ENCODE measurements at places on chromosomes 5 and 9. TPM values are rescaled to one million over a fixed set of nuclear protein-coding genes. Genes with fewer than 3 reads are reported as not detected.
A peak's percentile ranks its signal among the peaks of the same experiment; 100 is the strongest.

- no peak for DNase-seq
These were observed 3.7 kb upstream of the NIPAL4 start for GRCh38 chr5:157456301-157456700.

DNA sequence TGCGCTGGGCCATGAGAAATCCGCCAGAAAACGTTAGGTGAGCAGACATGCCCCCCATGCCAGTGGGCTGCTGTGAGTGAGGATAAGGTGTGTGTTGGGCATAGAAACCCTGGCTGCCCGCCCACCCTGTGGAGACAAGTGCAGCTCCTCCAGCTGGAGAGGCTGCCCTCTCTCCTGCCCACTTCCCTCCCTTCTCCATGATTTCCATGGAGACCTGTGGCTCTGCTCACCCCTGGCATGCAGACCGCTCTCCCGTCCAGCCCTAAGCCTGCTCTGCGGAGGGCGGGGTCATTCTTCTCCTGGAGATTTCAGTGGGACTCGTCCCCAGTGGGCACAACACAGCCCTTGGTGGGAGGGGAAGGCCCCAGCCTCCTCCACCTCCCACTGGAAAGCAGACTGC is 133.0 kb upstream of the FAM120A start:
- DNase-seq: peak; percentile 29

INSL6 gene
- polyA plus RNA-seq: not detected

DNA sequence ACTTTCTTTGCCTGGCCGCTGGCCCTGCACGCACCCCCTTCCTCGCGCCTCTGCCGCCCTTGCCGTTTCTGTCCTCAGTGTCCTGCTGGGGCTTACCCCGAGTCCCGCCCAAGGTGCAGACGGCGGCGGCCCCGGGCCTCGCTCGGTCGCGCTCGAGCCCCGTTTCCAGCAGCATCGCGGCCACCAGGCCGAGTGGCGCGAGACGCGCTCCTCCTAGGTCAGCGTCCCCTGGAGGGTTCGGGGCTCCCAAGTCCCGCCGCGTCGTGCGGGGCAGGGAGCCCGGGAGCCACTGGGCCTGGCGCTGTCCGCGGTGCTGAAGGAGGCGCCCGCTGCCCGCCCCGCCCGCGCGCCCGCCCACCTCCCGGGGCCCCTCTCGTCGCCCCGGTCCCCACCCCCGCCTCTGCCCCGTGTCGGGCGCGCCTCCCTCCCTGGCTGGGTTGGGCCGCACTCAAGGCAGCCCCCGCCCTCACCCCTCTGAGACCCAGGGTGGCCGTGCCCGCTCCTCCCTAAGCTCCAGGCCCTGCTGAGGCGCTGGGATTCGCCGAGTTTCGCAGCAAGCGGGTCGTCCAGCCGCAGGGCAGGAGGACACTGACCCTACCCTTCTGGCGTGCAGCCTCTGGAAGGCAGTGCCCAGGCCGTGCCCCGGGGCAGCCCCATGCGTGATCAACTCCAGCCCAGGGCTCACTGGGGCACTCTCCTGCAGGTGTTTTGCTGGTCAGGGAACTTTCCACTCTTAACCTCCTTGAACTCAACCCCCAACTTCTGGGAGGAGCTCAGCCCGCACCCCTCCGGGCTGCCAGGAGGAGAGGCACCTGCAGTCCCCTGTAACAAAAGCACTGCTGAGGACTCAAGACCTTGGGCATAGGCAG is at the start of gene LHX3:
Gene LHX3, minus strand, starts transcription at position 291 of the 869 bp plus-strand sequence. Its CDS starts 116 bp downstream, at position 175.
- DNase-seq: no peak

DNA sequence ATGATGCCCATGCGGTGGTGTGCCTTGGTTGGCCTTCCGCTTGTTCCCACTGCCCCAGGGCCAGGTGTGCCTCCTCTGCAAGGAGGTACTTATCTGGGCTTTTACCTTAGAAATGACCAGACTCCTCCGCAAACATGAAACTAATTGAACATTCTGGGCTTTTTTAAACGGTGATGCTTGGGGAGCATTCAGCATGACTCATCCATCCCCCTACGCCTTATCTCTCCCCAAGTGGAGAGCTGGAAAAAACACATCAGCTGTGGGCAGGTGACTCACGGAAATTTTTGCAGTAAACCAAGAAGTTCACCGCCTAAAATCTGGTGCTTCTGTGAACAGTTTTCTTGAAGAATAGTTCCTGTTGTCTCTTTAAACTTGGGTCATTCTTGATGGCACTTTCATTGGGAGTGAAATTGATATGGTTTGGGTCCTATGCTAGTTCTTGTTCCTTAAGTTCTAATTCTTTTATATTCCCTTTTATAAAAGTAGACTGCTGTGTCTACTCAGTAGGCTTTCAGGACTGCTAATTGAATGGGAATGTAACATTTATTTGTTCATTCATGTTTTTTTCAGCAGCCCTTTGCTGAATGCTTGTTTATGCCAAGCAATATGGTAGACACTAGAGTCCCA is 39.6 kb downstream of the SFXN1 start:
- no peak for DNase-seq

DNA sequence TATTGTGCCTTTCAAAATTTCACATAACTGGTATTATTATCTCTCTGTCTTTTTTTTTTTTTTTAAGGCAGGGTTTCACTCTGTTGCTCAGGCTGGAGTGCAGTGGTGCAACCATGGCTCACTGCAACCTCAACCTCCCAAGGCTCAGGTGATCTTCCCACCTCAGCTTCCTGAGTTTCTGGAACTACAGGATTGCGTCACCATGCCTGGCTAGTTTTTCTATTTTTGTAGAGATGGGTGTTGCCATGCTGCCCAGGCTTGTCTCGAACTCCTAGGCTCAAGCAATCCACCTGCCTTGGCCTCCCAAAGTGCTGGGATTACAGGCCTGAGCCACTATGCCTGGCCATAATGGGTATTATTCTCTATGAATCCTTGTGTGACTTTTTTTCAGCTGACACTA is 402.3 kb upstream of the SMARCA2 start:
- DNase-seq: no peak

RAD1 gene
- 21.2 TPM for polyA plus RNA-seq

DNA sequence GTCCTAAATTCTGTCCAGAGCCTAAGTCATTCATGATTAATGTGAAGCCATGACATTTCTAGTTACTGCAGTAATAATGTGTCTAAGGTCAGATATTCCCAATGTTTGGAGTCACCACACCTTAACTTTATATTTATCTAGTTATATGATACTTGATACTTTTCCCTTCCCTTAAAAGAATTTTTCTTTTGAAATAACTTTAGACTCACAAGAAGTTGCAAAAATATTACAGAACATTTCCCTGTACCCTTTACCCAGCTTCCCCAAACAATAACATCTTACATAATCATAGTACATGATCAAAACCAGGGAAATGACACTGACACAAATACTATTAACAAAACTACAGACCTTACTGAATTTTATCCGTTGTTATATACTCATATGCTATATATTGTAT is 150.0 kb upstream of the GNA14 start:
- DNase-seq: no peak

MSMP gene
- polyA plus RNA-seq: 1.2 TPM

HSPB3 gene
- polyA plus RNA-seq: 3.3 TPM

SHC3 gene
- polyA plus RNA-seq: 3.2 TPM

- no peak for DNase-seq
These were observed 52.8 kb downstream of the WHRN start for GRCh38 chr9:114452219-114453165.

IGIP gene
- 0.72 TPM for polyA plus RNA-seq

DNA sequence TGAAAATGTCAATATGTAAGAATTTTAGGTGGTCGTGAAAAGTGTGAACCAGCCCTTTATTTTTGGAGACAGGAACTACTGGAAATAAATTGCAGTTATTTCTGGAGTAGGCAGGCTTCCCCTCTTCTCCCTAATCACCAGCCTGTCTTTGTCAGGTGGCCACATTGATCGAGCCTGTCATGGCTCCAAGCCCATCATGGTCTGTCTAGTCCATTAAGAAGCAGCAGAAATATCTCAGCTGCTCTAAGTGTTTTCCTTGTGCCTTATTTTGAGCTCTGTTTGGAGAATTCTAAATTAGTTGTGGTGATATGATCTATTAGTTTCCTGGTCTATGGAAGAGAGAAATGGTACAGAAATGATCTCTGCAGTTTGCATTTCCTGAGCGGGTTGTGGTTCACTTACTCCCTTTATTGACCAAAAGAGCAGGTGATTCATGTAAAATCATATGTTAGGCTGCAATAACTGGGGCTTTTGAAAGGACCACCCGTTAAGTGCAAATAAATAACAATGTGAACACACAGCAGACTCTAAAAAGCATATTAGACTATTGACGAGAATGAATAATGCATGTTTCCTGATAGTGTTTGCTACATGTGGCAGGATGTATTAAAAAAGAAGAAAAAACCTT is 42.3 kb downstream of the BASP1 start:
- no peak for DNase-seq

DNA sequence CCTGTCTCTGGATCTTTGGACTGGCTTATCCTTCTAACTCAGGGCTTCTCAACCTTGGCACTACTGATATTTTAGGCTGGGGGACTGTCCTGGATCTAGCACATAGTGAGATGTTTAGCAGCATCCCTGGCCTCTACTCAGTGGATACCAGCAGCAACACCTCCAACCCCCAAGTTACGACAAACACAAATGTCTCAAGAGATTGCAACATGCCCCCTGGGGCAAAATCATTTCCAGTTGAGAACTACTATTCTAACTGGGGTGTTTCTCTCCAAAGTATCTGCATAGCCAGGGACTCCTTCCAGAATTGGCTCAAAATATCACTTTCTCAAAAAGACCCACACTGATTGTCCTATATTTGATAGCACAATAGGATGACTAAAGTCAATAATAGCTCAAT is 7.2 kb upstream of the TLR4 start:
- DNase-seq: no peak

GRCh38 chr9:82423700-82424099 is 435.1 kb downstream of the SPATA31D1 start:
- no peak for DNase-seq

- no peak for DNase-seq
These were observed 175.2 kb upstream of the NREP start for GRCh38 chr5:111932199-111932598.

TRMO gene
- polyA plus RNA-seq: 8.1 TPM

SPARC gene
- polyA plus RNA-seq: 1,115 TPM

DNA sequence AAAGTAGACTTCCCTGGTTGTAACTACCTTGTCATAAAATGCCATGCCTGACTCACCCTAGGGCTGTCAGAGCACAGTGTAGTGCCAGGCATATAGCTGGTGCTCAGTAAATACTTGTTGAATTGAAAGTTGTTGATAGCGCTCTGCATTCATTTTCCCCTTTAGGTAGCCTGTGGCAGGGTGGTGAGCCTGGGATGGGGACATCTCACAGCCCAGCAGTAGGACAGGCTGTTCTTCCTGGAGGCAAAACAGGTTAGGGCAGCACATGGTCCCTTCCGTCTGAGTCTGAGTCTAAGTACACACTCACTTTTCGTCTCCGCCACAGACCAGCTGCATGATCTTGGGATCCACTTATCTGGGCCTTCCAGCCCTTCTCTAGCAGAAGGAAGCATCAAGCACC is 401.9 kb downstream of the ZSWIM6 start:
- DNase-seq: no peak

EGFLAM gene
- polyA plus RNA-seq: 0.13 TPM

DNA sequence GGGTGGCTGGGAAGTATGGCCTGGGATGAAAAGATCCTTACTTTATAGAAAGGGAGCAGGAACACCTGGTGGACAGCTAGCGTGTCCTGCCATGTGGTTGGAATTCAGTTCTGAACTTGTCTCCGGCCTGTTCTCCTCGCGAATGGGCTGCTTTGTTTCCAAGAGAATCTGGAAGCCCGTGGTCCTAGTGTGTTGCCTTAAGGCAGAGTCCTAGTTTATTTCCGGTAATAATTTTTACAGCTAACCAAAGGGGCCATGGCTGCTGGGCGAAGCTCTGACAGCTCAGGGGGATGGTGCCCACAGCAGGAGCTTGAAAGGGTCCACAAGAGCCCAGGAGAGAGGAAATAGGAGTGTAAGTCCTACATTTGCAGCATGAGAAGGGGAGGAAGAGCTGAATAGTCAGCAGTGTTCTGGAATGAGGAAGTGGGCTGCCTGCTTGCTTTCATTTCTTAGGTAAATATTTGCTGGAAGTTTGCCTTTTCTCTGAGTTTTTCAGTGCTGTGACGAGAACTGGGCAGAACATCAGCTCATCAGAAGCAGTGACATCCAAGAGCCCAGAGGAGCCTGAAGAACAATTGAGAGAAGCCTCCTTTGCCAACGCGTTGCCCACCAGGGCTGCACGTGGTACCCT is 13.1 kb upstream of the IGFBPL1 start:
- no peak for DNase-seq

- DNase-seq: no peak
These were observed 11.3 kb upstream of the DIPK1B start for GRCh38 chr9:136700959-136701667.

DNA sequence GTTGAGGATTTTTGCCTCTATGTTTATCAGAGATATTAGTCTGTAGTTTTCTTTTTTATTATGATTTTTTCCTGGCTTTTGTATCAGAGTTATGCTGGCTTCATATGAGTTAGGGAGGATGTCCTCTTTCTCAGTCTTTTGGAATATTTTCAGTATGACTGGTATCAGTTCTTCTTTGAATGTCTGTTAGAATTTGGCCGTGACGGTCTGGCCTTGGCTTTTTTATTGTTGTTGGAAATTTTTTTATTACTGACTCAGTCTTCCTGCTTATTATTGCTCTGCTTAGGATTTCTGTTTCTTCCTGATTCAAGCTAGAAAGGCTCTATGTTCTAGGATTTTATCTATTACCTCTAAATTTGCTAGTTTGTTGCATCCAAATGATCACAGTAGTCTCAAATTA is 421.9 kb downstream of the CDH10 start:
- no peak for DNase-seq

VAV2 gene
- 14.9 TPM for polyA plus RNA-seq

SGCD gene
- polyA plus RNA-seq: 0.94 TPM

MARCOL gene
- polyA plus RNA-seq: not detected

NKD2 gene
- polyA plus RNA-seq: not detected

CCDC180 gene
- polyA plus RNA-seq: 1.2 TPM

DNA sequence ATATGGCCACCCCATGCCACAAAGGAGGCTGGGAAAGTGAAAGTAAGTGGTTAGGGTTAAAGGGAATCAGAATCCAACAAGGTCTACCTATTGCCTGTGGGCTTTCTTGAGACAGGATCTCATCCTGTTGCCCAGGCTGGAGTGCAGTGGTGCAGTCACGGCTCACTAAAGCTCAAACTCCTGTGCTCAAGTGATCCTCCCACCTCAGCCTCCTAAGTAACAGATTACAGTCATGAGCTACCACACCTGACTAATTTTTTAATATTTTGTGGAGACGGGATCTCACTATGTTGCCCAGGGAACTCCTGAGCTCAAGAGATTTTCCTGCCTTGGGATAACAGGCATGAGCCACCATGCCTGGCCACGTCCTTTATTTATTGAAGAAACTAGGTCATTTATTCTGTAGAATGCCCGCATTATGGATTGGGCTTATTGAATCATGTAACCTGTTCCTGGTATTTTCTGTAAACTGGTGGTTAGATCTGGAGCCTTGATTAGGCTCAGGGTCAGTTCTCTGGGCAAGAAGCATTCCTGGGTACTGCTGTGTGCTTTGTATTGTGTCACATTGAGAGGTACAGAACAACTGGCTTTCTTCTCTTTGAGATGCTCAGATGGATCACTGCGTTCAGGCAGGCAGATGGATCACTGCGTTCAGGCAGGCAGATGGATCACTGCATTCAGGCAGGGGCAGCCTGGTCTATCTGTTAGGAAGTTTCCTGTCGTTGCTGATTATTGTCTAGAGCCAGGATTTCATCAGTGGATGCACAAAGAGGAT is 41.6 kb downstream of the ERGIC1 start:
- DNase-seq: peak; percentile 51

ENHO gene
- 1.5 TPM for polyA plus RNA-seq
